Left colon (tissue), 2 donors: ENCODE measurements at places on chromosomes 3 and 15. TPM values are rescaled to one million over a fixed set of nuclear protein-coding genes. Genes with fewer than 3 reads are reported as not detected.

GRCh38 chr15:64747578-64747977, 27.8 kb downstream of the RBPMS2 start:
- DNase-seq = no peak

GRCh38 chr15:62617741-62618140, 424.8 kb upstream of the TPM1 start:
- no peak for DNase-seq

DNA sequence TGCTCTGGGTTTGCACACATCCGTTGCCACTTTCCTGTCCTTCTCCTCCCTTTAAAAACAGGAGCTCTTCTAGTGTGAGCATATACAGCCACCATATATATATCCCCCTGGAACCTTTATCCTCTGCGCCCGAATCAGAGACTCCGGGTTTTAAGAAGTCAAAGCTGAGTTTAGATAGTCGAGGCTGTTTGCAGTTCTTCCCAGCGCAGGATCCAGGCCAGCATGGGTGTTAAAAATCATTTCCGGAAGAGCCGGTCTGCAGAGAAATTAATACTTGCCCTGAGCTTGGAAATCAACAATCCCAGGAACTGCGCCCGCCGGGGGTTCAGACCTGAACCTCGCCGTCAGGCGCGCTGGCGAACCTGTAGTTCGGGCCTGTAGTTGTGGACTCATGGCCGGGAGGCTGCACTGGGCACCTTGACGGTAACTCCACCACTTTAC, 2.3 kb downstream of the SHOX2 start:
- DNase-seq = peak; percentile 10

- DNase-seq = no peak
Observed at GRCh38 chr15:101407439-101407838, 82.1 kb downstream of the PCSK6 start.

DNA sequence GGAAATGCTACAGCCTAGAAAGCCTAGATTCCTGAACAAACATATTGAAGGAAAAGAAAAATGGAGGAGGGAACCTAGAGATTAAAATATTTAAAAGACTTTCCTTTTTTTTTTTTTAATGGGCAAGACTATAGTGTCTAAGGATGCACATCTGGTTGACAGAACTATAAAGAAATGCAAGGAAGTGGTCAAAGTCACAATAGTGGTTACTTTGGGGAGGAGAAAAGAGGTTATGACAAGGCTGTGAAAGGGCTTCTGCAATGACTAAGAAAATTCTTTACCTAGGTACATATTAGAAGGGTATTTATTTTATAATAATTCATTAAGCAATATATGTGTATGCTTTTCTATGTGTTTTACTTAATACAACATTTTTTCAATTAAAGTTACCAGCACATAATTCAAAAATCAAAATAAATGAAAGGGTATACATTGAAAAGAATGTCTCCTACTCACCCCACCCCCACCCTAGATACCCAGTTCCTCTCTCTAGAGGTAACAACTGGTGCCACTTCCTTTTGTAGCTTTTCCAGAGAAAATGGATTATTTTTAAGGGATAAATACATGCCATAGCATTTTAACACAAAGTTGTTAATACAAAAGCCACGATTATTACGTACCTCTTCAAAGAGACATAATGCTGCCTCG, 70.1 kb downstream of the HERC1 start:
- no peak for DNase-seq

- DNase-seq = no peak
Observed at GRCh38 chr15:92112180-92112579, 258.7 kb downstream of the SLCO3A1 start.

- DNase-seq = peak; percentile 68
Observed at GRCh38 chr3:169264711-169265110, 398.8 kb downstream of the MECOM start.

GRCh38 chr15:28956491-28956890, 70.7 kb downstream of the APBA2 start:
- DNase-seq = no peak

DNA sequence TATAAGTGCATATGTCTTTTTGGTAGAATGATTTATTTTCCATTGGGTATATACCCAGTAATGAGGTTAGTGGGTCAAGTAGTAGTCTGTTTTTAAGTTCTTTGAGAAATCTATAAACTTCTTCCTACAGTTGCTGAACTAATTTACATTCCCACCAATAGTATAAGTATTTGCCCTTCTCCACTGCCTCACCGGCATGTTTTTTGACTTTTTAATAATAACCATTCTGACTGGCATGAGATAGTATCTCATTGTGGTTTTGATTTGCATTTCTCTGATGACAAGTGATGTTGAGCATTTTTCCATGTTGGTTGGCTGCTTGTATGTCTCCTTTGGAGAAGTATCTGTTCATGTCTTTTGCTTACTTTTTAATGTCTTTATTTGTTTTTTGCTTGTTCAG, 94.1 kb upstream of the TP63 start:
- no peak for DNase-seq

DNA sequence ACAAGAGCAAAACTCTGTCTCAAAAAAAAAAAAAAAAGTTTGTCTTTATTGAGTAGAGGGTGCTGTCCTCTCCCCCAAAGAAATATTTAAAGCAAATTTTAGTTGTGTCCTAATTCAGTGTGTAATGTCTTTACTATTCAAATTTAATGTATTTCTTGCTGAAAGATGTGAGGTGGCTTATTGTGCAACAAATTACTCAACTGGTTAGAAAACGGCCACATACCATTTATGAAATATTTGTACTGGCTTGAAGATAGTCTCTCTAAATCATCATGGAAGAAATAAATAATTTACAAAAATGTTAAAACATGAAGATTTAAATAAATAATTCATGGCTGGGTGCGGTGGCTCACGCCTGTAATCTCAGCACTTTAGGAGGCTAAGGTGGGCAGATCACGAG, 63.0 kb downstream of the SLTM start:
- no peak for DNase-seq

DNA sequence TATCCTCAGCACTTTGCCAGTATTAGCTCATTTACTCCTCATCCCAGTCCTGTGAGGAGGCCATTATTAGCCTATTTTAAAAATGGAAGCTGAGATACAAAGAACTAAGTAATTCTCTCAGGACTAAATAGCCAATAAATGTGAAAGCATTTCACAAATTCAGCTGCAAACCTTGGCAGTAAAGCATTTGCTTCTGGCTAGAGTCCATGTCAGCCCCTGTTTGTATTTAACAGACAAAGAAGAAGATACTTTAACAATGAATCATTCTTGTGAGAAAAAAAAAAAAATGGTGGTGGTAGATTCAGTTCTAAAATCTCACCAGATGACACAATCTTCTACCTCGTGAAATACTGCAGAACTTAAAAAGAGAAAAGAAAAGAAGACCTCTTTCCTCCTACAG, 85.0 kb upstream of the CNTN6 start:
- DNase-seq = no peak

- no peak for DNase-seq
Observed at GRCh38 chr3:140198242-140198641, 263.3 kb downstream of the CLSTN2 start.

DNA sequence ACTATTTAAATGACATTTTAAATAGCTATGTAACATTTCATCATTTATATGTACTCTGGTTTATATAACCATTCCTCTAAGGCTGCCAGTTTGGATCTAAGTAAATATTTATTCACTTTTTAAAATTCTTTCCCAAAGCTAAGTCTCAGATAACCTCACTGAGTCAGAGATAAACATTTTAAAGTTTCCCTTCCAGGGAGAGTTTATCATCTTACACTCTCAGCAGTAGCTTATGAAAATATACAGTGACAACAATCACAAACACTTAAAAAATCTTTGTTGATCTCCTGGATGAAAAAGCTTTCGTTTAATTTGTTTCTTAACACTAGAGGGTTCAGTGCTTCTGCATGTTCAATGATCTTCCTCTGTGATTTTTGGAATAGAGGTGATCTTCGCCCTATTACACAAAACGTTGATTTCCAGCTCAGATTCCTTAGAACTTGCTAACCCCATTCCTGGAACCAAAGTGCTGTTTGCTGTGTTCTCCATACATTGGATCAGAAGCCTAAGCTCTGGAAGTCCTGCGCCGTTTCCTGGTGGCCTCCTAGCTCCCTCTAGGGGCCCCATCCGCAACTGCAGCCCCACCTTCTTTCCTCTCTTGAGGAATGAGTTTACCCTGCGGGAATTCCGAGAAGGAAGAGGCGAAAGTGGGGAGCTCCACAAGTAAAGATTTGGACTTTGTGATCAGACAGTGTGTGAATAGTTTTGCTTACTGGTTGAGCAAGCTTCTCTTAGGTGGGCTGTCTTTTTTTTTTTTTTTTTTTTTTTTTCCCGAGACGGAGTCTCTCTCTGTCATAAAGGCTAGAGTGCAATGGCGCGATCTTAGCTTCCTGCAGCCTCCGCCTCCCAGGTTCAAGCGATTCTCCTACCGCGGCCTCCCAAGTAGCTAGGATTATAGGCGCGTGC, 29.3 kb upstream of the SACM1L start:
- DNase-seq = peak; percentile 50

- no peak for DNase-seq
Observed at GRCh38 chr15:56042498-56042897, 49.1 kb upstream of the NEDD4 start.

DNA sequence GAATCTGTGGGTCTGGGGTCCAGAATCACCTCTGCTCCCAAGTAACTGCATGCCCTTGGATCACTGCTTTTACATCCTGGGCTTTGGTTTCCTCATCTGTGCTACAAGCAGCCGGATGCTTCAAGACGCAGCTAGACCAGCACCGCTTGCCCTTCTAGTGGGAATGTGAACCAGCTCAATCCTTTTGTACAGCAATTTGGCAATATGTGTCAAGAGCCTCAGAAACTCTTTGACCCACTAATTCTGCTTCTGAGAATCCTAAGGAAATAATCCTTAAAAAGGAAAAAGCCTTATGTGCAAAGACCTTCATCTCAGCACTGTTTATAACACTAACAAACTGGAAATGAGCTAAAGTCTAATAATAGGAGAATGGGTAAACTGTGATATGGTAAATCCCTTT, 48.7 kb downstream of the ADCY5 start:
- DNase-seq = no peak

- DNase-seq = no peak
Observed at GRCh38 chr15:85786781-85787114, 8.0 kb downstream of the KLHL25 start.

DNA sequence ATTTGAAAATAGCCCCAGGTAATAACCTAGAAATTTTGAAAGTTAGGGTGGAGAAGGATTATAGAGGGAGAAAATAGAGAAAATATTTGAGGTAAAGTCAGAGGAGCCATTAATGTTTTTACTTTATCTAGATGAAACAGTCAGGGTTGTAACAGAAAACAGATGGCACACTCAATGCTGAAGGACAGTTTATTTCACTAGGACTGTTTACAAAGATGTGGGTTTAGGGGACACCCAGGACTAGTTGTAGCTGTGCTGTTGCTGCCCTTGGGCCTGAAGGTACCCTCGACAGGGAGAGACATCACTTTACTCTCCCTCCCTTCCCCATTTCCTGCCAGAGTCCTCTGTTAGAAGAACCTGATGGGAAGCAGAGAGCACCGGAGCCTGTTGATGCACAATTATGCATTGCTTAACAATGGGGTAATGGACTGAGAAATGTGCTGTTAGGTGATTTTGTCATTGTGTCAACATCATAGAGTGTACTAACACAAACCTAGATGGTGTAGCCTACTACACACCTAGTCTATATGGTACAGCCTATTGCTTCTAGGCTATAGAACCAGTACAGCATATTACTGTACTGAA, 103.8 kb downstream of the GALK2 start:
- DNase-seq = no peak

Gene NPAP1
- not detected for total RNA-seq

Gene TPRG1
- total RNA-seq = 1.1 TPM

Gene GOLGA8O
- 0.39 TPM for total RNA-seq

Gene RASA2
- 15.1 TPM for total RNA-seq
